H1 (cell line): ENCODE measurements at places on chromosomes 6 and 20.

- DNase-seq: no peak
Measured at GRCh38 chr20:49685809-49686208, 27.9 kb downstream of the B4GALT5 start.

DNA sequence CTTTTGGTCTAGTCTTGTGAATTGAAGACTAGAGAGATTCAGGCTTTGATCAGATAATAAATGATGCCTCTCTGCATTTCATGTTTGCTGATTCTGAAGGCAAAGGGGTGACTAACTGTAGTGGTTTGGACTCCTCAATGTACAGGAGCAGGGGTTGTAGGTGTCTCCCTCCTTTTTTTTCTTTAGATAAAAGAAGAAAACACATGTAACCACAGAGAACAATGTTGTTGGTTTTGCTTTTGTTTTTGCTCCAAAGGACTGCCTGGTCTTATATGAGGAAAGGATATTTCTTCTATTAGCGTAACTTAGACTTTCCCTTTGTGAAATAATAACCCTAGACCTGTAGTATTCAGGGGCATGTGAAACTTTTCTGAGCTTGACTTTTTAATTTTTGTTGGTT lies 53.2 kb downstream of the RFPL4B start:
- no peak for DNase-seq

- DNase-seq: no peak
Measured at GRCh38 chr6:130752267-130752666, 74.9 kb upstream of the SMLR1 start.

DNA sequence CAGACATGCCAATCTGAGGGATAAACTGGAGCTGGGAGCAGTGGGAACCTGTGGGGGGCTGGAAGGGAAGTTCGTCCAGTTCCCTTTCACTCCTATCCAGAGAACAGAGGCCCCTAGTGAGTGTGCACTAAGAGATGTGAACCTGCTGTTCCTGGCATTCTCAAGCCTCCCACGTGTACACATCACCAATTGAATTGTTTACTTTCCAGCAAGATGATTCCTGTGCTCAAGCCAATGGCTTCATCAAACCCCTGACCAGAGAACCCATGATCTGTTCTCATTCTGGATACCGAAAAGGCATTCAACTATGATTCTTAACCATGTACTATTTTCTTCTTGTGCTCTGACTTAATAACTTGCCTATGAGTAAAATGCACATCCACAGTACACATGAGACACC lies 10.2 kb upstream of the SLC22A3 start:
- DNase-seq: no peak

GRCh38 chr6:44481056-44481455 lies 93.5 kb downstream of the CDC5L start:
- no peak for DNase-seq

- DNase-seq: no peak
Measured at GRCh38 chr6:114783083-114783482, 440.3 kb upstream of the HS3ST5 start.

- DNase-seq: no peak
Measured at GRCh38 chr20:51379601-51380341, 162.7 kb downstream of the NFATC2 start.

DNA sequence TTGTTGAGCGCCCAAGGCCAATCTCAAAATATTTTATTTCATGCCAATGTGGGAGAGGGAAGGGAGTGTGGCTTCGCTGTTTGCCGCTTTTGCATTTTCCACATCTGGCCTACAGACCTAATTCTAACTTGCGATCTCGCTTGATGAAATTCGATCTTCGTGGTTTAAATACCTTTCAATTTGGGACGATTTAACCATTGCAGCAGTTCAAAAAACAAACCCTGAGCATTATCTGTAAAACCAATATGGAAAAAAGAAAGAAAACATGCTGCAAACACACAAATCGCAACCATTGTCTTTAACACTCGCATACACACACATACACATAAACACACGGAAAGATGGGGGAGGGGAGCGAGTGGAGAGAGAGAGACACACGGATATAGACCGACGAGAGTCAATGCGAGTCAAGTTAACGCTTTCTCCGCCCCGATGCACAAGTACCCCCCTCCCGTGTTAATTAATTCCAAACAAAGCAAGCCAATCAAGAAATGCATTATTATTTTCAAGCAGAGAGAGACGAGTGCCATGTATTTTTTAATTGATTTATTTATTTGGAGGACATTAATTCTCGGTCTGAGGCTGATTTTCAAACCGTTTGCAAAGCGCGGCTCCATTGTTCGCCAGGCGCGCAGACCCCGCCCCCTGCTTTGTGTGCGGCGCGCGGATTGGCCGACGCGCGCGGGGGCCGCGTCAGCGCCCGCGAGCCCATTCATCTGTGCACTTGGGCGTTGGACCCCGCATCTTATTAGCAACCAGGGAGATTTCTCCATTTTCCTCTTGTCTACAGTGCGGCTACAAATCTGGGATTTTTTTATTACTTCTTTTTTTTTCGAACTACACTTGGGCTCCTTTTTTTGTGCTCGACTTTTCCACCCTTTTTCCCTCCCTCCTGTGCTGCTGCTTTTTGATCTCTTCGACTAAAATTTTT lies at the start of gene MARCKS:
MARCKS (plus strand) TSS at position 721 of the 931 bp plus-strand sequence. CDS start 401 bp downstream, outside the sequence.
- DNase-seq: peak; percentile 84

DNA sequence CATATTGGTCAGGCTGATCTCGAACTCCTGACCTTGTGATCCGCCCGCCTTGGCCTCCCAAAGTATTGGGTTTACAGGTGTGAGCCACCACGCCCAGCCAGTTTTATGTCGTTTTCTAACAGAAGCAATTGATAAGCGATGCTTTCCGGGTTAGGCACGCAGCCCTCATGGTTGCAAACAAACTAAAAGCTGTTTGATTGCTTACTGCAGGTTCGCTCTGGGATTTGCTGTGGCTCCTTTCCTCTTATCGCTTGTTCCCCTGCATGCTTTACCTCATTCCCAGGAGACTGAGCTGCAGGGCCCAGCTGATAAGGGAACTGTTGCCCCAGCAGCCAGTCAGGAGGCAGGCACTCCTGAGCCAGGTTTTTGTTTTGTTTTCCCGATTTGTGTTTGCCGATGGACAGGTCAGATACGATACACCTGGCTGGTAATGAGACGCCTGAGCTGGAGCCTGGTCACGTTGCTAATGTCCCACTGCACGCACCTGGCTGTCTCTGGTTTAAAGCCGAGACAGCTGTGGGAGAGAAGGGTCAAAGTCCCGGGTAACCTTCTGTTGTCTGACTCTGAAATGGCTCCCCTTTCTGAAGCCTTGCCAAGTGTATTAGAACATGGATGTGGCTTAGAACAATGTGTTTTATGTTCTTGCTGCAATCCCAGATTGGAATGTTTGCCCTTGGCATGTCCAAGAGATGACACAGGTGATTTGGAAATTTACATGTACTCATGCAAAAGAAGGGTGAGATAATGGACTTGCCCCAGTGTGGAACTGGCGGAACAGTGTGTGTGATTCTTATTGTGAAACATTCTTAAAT lies 19.9 kb downstream of the DSP start:
- DNase-seq: no peak

- no peak for DNase-seq
Measured at GRCh38 chr6:135568379-135568778, 70.8 kb upstream of the AHI1 start.

DNA sequence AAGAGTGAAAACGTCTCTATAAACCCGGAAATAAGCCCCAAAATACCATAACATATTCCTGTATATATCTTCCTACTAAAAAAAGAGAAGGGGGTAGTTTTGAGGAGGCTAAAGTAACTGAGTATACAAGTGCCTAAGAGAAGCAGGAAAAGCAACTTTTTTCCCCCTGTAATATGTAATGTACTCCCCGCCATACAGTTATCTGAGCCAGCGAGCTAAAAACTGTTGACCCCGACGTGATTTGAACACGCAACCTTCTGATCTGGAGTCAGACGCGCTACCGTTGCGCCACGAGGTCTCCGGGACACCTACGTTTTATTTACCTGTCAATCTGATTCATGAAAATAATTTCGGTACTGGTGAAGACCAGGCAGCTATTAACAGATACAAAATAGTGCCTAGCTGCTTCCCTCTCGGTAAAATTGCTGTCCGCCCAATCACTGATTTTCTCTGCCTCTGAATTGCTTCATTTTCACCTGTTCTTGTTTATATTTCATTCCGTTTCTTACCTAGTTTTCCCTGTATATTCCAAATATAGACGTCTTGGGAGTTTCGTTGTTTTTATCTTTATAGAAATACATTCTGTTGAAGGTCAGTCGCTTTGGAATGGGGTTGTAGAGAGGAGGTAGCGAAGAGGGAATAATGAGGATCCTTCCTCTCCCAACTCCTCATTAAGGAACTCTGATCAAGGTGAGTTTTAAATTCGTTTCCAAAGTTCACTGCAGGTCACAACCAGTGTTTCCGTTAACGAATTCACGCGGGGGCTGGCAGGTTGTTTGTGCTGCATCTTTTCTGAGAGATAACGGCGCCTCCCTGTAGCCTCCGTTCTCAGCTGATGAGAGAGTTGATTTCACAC lies 33.6 kb upstream of the BTN3A2 start:
- DNase-seq: peak; percentile 82
